Upper lobe of right lung (tissue), 1 donor: ENCODE measurements at places on chromosomes 1 and 21.
A peak's percentile ranks its signal among the peaks of the same experiment; 100 is the strongest.

DNA sequence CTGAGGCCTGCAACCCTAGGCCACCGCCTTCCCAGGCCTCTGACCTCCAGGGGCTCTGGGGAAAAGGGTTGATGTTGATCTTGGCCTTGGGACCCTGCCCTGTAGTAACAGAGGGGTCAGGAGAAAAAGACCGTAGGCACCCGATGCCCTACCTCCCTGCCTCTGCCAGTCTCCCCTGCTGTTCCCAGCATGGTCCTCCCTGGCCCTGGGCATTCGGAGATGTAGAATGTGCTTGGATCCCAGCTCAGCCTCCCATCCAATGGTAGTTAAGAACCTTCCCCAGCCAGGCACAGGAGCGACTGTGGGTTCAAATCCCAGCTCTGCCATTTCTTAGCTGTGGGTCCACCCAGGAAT is 72.0 kb upstream of the TARDBP start:
- no peak for DNase-seq

DNA sequence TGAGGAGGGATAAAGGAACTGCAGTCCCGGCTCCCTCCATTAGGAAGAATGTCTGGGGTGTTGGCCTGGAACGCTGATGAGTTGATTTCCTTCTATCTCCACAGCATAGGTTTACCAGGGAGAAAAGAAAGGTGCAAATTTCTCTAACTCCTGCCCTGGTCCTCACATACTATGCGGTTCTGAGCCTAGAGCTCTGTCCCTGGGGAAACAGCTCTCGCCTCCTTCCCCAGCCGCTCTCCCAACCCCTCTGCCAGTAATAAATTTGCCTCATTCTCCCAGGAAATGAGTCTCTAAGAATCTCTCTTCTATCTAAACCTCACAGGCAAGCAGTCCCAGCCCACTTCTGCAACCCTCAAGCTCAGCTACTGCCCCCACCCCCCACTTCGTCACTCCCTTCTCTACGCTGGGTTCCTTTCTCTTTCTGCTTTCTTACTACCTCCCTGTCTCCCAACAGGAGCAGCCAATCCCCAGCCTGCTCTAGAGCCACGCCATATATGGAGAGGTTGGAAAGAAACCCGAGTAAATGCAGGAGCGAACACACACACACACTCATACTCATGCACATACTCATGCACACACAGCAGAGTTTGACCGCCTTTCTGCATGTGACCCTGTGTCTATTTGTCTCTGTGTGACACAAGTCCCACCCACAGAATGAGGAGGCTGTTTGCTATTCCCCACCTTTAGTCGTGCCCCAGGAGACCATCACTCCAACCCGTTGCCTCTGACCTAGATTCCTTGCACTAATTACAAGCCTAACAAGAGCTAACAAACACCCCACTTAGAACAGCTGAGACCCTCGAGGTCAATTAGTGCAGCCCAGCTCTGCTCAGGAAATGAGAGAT is 13.4 kb downstream of the PLEKHO1 start:
- peak; percentile 85 for DNase-seq

- no peak for DNase-seq
Observed at GRCh38 chr1:65538664-65539063, 118.2 kb downstream of the LEPR start.

GRCh38 chr1:173553312-173553711 is 49.6 kb downstream of the SLC9C2 start:
- no peak for DNase-seq

- no peak for DNase-seq
Observed at GRCh38 chr21:46295177-46295770, 9.1 kb downstream of the YBEY start.

DNA sequence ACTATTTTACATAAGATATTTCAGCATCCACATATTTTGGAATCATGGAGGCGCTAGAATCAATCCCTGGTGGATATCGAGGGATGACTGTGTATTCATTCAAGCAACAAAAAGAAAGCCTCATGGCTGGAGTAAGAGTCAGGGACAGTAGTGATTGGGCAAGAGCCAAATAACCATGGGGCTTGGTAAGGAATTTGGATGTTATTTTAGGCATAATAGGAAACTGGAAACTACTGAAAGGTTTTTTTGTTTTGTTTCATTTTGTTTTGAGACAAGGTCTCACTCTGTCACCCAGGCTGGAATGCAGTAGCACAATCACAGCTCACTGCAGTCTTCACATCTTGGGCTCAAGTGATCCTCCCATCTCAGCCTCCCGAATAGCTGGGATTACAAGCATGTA is 33.8 kb upstream of the EYA3 start:
- no peak for DNase-seq

DNA sequence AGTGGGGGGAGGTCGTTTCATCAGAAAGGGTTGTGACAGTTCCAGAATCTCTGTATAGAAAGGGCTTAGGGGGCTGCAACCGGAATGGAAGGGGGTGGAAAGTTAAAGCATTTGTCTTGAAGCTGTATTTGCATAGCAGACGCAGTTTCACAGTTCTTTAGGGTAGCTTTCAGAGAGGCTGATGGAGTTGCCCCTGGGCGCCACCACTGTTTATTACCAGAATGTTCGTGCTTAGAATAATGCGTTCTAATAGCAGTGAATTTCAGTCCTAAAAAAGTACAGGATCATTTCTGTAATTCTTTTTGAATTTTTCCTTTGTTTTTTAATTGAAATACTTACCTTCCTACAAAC is 1.3 kb downstream of the EXO1 start:
- no peak for DNase-seq

- DNase-seq, result no peak
Observed at GRCh38 chr1:156391701-156392100, 22.7 kb downstream of the RHBG start.

DNA sequence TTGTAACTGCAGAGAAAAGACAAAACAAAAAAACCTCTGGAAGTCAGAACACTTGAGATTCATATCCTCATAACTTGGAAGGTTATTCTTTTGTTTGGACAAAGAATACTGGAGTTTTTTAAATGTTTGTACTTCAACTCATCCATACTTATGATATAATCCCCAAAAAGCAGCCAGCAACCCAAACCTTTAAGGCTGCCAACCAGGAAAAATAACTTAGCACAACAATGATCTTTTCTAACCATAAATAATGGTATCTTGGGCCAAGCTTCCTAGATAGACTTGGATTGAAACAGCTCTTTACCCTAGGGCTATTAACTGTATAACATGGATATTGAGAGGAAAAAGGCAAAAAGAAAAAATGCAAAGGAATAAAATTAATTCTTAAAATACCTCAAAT is 335.1 kb downstream of the LTN1 start:
- no peak for DNase-seq

DNA sequence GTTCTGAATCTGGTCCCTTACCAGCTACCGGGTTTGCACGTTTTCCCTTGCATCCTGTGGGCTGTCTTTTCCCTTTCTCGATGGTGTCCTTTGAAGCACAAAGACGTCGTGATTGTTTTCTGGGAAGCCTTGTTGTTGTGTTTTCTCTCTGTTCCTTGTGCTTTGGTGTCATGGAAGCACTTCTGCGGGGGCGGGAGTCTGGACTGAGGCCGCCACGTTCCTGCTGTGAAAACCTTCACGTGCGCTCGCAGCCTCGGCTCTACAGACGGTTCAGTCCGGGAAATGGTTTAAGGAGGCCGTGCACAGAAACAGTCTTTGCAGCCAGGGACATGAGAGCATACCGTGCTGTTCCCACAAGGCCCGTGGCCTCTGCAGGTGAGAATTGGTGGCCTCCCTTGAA is 68.5 kb downstream of the SKI start:
- no peak for DNase-seq

DNA sequence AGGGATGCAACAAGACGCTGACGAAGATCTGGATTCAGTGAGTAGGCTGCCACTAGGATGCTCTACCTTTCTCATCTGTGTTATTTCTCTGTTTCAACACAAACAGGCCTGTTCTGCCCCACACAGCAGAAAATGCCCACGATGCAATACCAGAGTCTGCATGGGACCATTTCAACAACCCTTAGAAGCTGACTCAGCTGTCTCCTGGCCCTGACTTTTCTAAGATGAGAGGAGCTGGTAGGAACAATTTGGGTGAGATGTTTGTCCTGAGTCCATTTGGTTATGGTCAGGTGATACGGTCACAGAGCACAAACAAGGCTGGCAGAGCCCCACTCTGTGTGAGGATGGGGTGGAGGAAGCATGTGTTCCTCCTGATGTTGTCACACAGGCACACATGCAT is 11.5 kb upstream of the SLC2A1 start:
- no peak for DNase-seq

- DNase-seq, result no peak
Observed at GRCh38 chr1:55015123-55015522, 16.4 kb downstream of the BSND start.

GRCh38 chr1:246629030-246629429 is 62.8 kb downstream of the CNST start:
- DNase-seq, result no peak

GRCh38 chr1:172882791-172883386 is 167.9 kb downstream of the TNFSF18 start:
- no peak for DNase-seq

- no peak for DNase-seq
Observed at GRCh38 chr21:44272284-44272858, 10.7 kb upstream of the DNMT3L start.

GRCh38 chr1:234610061-234610665 is at the start of gene IRF2BP2:
Gene IRF2BP2, minus strand, starts transcription at chr1:234610178. Its CDS starts 684 bp downstream, at chr1:234609494.
- peak; percentile 92 for DNase-seq

DNA sequence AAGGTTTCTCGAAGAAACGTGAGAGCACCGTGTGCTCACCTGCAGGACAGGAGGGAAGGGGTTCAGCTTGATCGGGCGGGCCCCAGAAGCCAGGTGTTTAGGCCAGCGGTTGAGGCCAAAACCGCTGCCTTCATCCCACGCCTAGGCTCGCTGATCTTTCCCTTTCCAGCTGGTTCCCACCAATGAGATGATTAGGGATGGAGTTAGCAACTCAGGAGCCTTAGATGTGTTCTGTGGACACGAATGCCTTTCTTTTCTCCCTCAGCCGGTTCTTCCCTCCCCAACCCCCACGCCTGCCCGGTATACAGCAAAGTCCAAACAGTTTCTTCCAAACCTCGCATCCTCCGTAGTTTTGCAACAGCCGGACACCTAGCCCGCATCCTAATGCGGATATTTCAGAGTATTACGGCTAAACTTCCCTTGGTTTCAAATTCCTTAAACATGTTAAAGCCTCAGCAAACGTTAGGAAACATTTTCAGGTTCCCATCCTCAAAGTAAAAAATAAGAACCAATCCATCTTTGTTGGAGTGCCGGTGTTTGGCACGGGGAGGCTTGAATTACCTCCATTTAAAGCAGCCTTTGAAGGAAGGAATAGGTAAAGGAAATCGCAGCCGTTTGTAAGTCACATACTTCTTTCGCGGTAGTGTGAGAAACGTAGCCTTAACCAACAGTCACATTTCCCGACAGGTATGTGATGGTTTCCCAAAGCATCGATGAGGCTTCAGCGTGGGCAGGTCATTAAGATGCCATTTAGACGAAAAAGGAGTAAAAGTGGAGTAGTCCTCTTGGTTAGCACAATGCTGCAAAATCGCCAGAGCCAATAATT is 1.1 kb downstream of the LRRC8C start:
- DNase-seq, result no peak

DNA sequence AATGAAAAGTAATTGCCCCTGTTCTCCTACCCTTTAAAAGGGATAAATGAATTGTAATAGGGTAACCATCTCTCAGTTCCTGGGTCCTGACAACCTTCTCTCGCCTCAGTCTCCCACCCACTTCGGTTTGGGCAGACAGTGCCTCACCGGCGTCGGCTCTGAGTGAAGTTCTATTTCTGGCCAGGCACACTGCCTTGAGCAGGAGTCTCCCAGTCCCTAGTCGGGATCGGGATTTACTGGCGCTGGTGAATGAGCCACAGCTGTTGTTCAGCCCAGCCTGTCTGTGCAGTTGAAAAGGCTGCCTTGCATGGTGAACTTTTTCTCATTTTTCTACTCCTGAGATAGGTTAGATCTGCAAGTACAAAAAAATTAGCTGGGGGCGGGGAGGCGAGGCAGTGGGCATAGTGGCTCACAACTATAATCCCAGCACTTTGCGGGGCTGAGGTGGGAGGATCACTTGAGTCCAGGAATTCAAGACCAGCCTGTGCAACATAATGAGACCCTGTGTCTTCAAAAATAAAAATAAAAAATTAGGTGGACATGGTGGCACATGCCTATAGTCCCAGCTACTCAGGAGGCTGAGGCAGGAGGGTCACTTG is 7.4 kb downstream of the PLEKHM2 start:
- no peak for DNase-seq

DNA sequence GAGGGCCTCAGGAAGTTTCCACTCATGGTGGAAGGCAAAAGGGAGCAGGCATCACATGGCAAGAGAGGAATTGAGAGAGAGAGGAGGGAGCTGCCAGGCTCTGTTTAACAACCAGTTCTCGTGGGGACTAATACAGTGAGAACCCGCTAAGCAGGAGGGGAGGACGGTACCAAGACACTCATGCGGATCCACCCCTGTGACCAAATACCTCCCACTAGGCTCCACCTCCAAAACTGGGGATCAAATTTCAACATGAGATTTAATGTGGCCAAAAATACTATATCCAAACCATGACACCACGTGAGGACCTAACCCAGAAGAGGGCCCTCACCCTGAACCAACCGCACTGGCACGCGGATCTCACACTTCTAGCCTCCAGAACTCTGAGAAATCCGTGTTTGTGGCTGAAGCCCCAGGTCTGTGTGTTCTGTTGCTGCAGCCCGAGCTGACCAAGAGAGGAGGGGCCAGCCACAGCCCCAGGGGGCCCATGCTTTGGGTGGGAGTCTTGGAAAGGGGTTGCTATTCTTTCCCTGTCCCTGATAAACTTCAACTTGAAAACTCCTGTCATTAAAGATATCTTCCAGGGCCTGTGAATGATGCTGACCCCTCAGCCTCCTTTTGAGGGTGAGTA is 32.0 kb downstream of the TRIM67 start:
- no peak for DNase-seq

GRCh38 chr1:68456202-68456601 is 6.4 kb upstream of the RPE65 start:
- DNase-seq, result no peak

DNA sequence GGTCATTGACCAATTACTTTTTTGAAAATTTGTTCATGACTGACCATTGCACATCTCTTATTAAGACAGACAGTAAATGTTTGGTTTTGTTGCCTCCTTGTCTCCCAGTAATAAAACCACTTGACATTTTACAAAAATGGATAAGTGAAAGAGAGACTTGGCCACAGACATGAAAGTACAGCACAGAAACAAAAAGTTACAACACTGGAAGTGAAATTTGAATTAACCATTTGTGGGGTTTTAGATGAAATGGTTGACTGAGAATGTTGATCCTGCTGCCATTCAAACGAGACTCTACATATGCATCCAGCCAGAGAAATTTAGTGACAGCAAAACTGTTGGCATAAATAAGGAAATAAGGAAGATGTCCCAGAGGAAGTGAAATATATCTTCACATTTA is 79.3 kb upstream of the B3GALT2 start:
- DNase-seq, result no peak

- DNase-seq, result no peak
Observed at GRCh38 chr1:66559517-66559916, 25.6 kb downstream of the SGIP1 start.
